ENCODE measurements at places on chromosomes 13 and 19. TPM values are rescaled to one million over a fixed set of nuclear protein-coding genes. Genes with fewer than 3 reads are reported as not detected.

- no peak for DNase-seq
Observed at GRCh38 chr19:51181377-51181912, 39.3 kb downstream of the SIGLEC7 start.

TMEM145 gene
- not detected for polyA plus RNA-seq

GRCh38 chr19:41925208-41926003 lies 2.8 kb downstream of the ERFL start:
- no peak for DNase-seq

DNA sequence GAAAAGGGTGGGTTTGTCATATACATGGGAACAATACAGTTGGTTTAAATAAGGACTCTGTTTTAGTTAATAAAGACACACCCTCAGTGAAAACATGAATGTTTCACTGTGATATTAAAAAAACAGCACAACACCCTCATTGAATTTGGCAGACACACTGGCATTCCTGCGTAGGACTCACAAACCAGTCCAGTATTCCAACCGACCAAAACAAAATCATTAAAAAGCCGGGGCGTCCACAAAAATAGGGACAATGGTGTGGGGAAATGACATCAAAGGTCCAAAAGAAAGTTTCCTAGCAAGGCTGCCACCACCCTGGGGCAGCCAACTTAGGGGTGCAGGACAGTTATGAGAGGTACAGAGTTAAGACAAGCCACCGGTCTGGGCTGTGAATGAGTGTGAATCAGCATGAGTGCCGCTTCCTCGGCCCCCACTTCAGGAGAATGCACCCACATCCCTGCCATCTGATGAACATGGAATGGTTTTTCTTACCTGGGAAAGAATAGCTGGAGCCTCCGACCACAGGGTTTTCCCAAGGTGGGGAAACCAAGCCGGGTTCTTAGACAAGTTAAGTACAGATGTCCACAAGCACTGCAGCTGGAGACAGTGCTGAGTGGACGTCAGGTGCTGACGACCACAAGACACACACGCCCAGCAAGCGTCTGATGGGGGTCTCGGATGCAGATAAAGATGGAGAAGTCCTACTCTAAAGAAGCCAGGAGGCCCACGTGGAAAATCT lies 73.3 kb downstream of the KLF2 start:
- DNase-seq: no peak

DNA sequence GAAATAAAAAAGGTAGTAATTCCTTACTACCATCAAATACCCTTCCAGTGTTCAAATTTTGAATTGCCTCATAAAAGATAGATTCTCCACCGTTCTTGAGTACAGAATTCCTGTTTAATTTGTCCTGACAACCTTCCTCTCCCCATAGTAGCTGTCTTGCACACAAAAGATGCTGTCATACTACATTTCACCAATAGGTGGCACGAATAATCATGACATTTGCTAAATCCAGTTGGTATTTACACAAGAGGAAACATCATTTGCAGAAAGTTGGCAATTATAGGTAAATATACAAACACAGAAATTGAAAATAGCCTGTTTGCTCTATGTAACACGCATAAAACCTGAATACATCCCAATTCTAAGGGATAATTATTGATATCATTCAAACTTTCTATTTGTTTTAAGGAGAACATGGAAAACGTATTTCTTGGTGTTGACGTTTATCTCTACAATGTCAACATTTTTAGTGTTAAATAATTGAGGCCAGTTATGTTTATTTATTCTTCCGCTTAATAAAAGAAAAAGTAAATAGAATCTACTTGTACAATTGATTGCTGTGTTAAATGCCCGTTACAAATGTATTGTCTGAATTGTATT lies 58.3 kb upstream of the CLDN10 start:
- DNase-seq: no peak

FFAR1 gene
- 0.09 TPM for polyA plus RNA-seq

GRCh38 chr13:99661791-99662190 lies 160.5 kb downstream of the TM9SF2 start:
- DNase-seq: no peak

- DNase-seq: no peak
Observed at GRCh38 chr19:39544226-39544903, 4.4 kb upstream of the EID2 start.

- no peak for DNase-seq
Observed at GRCh38 chr19:23415034-23415433, 19.8 kb upstream of the ZNF91 start.

NOVA2 gene
- polyA plus RNA-seq: not detected

GRCh38 chr19:15934332-15935078 lies at the start of gene CYP4F11:
TSS of gene CYP4F11 (minus strand) at chr19:15934529. CDS start at chr19:15934408, 121 bp downstream.
- DNase-seq: no peak

DNA sequence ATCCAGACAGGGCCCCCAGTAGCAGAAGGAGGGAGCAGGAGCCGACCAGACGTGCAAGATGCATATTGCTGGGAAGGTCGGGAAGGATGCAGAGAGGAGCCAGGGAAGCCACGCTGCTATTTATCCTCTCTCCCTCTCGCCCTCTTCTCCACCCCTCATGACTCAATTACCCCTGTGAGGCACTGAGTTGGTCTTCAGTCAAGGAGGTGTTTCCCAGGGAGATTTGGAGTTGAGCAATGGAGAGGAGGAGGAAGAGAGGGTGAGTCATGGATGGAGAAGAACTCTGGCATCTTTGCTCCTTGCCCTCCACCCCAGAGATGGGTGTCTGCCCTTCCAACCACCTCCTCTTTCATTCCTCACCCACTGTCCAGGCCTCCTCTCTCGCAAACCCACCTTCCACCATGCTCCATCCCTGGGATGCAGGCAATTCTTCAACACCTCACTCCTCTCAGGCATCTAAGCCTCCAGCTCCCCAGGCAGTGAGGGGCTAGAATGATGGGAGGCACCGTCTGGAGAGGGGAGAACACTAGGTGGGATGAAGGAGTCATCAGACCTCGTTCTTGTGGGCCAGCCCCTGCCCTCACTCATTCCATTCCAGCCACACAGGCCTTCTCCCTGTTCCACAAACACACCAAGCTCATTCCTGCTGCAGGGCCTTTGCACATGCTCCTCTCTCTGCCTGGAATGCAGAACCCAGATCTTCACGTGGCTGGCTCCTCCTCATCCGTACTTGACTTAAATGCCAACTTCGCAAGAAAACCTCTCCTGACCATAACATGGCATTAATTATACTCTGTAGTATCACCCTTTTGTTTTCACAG lies at the start of gene SBSN:
TSS of gene SBSN (minus strand) at position 94 of the 821 bp plus-strand sequence. CDS start at position 64, 30 bp downstream.
- DNase-seq: no peak

NBEA gene
- 0.37 TPM for polyA plus RNA-seq

CRYL1 gene
- polyA plus RNA-seq: 13.0 TPM

DNA sequence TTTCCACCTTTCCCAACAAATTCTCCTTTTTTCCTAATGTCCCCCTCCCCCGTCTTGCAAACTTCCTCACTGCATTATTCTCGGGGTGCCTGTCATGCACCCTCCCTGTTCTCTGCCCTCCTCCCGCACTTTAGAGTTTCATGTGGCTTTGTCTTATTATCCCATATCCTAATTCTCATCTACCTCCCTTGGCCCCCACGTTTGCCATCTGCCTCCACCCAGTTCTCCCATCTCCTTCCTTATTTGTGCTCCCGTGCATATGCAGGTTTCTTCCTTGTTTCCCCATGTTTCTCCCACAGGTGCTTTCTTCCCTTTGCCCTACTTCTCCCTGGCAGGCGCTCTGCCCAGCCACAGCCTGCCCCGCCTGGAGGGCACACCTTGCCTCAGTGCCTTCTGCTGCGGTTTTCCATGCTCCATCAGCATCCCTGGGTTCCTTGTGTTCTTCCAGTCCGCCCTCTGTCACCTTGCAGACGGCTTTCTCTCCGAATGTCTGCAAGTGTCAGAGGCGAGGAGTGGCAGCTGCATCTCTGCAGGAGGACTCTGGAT lies 1.5 kb downstream of the SPATA13 start:
- DNase-seq: no peak

GRIK5 gene
- polyA plus RNA-seq: 0.08 TPM

- DNase-seq: no peak
Observed at GRCh38 chr13:106919133-106919532, 351.2 kb upstream of the ARGLU1 start.

NCAN gene
- polyA plus RNA-seq: 0.12 TPM

TSKS gene
- not detected for polyA plus RNA-seq

DNA sequence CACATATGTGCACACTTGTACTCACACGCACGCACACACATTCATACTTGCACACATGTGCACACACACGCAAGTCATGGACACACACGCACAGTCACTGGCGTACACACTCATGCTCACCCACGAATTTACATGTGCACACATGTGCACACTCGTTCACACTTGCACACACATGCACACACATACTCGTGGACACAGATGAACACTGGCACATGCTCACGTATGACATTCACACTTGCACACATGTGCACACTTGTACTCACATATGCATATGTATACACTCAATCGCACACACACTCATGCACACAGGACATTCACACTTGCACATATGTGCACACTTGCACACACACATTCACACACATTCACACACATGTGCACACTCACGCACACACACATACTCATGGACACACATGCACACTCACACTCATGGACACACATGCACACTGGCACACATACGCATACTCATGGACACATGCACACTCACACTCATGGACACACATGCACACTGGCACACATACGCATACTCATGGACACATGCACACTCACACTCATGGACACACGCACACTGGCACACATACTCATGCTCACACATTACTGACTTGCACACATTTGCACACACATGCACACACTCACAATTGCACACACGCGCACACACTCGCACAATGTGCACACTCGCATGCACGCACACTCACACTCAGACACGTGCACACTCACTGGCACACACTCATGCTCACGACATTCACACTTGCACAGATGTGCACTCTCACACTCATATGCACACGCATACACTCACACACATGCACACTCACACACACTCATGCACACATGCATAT lies 9.5 kb downstream of the SBK2 start:
- no peak for DNase-seq

DNA sequence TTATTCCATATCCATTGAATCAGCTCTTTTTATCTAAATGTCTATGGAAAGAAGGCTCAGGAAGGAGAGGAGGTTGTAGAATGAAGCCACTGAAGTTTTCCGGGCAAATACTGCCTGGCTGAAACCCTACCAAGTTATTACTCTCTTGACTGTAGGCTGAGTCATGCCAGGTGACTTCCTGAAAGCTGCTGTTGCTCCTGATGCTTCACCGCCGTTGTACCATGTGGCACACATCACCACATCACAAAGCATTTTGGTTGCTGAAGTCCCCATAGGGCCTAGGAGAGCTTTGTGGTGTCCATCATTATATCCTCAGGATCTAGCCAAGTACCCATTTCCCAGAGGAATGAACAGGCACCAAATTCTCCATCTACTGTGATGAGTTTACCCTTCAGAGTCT lies 11.1 kb upstream of the TDRD12 start:
- no peak for DNase-seq

DNA sequence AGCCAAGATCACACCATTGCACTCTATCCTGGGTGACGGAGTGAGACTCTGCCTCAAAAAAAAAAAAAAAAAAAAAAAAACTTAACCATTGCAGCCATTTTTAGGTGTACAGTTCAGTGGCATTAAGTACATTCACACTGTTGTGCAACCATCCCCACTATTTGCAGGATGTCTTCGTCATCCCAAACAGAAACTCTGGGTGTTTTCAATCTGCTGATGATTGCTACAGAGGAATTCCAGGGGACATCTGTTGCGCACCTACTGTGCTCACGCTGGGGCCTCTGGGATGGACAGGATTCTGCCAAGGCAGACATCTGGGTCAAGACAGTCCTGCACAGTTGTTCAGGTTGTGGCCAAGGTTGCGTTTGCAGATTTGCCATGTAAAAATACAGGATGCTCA lies 2.4 kb upstream of the APOC4 start:
- no peak for DNase-seq

BRSK1 gene
- polyA plus RNA-seq: not detected

DNA sequence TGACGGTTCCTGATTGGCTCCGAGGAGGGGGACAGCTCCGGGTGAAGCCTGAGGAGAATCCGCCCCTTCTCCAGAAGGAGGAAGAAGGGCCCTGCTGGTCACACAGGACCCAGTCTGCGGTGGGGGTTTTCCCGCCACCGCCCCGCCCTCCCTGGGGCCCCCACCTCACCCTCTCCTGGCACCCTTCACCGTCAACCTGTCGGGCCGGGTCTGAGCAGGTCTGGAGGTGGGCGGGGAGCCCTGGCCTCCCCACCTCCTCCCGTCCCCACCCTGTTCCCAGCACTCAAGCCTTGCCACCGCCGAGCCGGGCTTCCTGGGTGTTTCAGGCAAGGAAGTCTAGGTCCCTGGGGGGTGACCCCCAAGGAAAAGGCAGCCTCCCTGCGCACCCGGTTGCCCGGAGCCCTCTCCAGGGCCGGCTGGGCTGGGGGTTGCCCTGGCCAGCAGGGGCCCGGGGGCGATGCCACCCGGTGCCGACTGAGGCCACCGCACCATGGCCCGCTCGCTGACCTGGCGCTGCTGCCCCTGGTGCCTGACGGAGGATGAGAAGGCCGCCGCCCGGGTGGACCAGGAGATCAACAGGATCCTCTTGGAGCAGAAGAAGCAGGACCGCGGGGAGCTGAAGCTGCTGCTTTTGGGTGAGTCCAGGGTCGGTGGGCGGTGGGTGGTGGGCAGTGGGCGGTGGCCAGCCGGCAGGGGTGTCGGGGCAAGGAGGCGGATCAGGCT lies at the start of gene GNA15:
TSS of gene GNA15 (plus strand) at position 73 of the 723 bp plus-strand sequence. CDS start at position 491, 418 bp downstream.
- DNase-seq: no peak

DNA sequence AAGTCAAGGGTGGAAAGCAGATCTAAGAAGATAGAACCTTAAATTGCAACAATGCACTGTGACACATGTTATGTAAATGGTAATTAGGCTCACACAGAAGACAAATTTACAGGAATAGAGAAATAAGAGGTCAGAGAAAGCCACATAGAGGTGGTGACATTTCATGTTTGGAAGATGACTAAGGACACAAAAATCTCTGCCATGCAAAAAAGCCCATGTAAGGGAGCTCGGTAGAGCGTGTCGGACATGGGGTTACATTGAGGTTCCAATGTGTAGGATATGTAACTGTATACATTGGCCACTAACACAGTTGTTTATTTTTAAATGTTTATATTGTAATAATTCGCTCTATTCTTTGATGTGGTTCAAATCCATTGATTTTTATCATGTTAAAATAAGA lies 33.7 kb downstream of the SUGT1 start:
- no peak for DNase-seq

DNA sequence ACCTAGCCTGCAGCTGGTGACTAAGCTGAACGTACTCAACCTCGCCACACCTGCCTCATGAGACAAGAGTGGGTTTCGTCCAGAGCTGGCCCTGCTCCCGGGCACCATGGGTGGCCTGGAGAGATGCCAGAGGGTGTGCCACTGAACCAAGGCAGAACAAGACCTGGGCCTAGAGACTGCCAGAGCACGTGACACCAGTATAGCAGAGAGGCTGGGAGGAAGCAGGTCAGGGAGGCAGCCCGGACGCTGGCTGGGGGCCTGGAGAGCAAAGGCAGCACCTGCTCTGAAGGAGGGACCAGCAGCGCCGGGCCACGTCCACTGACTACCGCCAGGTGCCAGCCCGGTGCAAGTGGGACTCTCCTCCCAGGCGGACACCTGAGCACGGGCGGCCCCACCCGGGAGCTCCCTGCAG lies 7.3 kb upstream of the C13orf46 start:
- no peak for DNase-seq

DNA sequence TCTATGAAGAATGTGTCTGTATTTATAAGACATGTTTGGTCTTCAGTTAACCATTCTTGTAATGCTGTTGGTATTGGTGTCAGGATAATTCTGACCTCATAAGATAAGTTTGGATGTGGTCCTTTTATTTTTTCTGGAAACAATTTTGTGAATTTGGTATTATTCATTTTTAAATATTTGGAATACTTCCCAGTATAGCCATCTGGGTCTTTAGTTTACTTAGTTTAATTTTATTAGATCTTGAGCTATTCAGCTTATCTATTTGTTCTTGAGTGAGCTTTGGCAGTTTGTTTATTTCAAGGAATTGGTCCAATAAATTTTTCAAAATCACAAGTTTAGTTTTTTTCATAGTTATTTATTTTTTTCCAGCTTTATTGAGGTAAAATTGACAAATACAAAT lies 335.4 kb upstream of the PCDH20 start:
- no peak for DNase-seq
